ENCODE measurements at places on chromosomes 7 and 10.

- DNase-seq = no peak
Observed at GRCh38 chr7:43042302-43042701, 70.1 kb upstream of the HECW1 start.

- no peak for DNase-seq
Observed at GRCh38 chr10:75062506-75063299, 48.8 kb upstream of the SAMD8 start.

GRCh38 chr10:124176349-124177179, 83.2 kb upstream of the CHST15 start:
- peak; percentile 22 for DNase-seq

GRCh38 chr7:157472311-157473050, 135.7 kb downstream of the DNAJB6 start:
- DNase-seq = no peak

DNA sequence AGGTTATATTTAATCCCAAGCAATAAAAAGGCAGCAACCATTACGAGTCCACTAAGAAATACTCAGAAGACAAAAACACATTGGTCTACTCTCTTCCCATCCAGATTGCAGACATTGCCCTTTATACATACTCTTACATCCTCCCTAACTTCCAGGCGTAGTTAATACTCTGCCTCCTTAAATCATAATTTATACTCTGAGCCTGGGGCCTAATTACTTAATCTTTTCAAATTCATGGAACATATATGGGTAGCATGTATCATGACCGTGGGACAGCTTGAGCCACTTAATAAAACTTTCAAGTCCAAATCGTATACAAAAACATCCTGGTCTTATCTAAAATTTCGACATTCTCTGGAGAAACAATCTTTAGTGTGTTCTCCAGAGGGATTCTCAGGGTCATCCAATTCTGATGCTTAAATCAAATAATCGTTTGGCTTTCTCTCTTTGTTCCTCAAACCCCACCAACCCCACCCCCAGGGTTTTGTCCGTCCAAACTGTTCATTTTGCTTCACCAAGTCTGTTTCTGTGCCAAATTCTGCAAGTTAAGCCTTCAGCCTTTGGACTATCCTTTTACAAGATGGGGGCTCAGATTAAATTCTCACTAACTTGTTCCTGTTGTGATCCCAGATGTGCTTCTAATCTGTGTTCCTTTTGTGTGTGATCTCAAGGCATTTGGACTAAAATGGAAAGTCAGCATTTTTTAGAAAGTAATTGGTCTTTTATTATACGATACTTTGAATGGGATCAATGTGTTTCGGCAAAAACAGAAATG, 86.4 kb downstream of the ADAM12 start:
- DNase-seq = no peak

GRCh38 chr10:4050061-4050460, 265.1 kb upstream of the KLF6 start:
- no peak for DNase-seq

- no peak for DNase-seq
Observed at GRCh38 chr7:74718336-74718735, 55.5 kb upstream of the NCF1 start.

DNA sequence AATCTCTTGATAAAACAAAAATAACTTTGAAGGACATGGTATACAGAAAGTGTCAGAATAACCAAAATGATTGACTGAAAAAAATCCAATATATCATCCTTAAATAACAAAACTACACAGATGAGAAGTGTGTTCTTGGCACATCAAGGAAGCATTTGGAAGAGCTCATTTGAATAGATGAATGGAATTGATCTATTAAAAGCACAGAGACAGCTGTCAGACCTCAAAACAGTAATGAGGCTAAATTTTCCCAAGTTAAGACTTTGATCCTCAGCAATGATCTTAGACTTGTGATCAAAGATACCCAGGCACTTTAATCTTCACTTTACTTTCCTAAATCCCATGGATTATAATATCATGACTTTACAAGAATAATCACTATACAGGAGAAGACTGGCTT, 395.4 kb upstream of the NFE2L3 start:
- no peak for DNase-seq

DNA sequence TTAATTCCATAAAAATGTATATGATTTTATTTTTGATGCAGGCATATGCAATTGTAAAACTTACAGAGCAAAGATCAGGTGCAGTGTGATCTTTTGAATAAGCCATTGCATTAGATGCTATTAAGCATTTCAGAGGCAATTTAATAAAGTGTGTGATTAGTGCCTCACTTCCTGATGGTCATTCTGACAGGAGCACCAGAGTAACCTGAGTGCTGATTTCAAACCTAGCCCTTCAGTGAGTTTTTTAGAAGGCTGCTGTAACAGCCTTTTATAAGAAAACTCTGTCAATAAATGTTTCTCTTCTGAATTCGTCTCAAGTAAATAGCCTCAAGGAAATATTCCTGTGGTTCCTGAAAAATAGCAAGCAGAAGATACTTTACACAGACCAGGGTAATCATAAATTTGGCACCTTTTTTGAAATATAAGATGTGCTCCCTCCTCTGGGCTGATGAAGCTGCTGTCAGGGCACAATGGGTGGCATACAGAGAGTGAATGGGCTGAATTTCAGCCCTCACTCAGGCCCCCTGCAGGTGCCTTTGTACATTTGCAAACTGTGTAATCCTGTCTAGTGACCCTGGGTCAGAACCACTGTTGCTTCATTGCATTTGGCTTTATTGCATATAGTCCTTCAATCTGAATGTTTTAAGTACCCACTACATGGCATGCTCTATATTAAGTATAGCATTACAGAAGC, 193.7 kb upstream of the CSTF2T start:
- no peak for DNase-seq

Measured in KG1 (cell line).